DMS79 treated with DMSO at 0.1 percent for 48 hours (cell line): ENCODE measurements at places on chromosomes 11 and 22.

DNA sequence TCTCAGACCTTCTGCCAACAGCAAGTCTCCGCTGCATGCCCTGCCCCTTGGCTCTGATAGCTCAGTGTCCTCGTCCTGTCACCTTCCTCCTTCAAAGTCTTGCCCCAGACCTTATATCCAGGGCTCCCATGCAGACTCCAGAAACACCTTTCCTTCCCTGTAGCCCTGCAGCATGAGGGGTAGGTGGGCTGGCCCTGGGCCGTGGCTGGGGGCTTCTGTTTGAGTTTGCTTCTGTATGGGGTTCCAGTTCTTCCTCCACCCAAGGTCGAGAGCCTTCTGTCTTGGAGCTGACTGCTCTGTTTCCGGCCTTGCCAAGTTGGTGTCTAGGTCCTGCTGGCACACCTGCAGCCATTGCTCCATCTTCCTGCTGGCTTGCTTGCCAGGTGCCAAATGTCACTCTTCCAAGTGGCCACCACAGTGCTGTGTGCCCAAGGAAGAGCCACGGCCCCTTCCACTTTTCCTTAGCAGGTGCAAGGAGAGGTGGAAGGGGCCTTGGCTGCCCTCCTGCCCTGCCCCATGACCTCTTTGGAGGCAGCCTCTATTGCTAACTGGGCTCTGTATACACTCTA lies 74.8 kb upstream of the NECTIN1 start:
- DNase-seq, result no peak

- no peak for DNase-seq
Observed at GRCh38 chr11:113722221-113722620, 16.1 kb upstream of the TMPRSS5 start.

DNA sequence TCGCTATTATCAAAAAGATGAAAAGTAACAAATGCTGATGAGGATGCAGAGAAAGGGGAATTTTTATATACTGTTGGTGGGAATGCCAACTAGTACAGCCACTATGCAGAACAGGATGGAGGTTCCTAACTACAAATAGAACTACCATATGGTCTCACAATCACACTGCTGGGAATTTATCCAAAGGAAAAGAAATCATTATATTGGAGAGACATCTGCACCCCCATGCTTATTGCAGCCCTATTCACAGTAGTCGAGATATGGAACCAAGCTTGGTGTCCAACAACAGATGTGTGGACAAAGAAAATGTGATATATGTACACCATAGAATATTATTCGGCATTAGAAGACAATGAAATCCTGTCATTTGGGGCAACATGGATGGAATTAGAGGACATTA lies 19.6 kb upstream of the POU2AF2 start:
- no peak for DNase-seq

DNA sequence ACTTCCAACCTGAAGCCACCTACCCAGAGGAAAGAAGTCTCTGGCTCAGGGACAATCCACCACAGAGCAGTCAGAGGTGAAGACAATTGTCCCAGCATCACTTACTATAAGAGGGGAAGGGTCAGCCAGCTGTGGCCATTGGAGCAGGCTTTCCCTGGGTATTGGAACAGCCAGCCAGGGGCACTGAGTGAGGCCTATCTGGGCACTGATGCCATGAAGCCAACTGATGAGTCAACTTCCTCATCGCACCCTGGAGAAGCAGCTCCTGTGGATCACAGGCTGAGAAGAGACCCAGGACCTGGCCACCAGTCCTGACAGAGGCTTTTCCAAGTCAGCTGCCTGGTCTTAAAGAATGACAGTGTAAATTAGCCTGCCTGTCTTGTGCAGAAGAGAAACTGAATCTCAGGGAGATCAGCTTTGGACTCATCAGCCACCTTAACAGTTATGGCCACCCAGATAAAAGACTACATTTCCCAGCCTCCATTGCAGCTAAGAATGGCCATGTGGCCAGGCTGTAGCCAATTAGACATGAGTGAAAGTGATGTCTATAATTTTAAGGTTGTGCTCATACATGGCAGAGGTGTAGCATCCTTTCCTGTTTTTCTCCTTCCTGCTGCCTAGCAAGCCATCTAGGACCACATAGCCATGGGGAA lies 19.0 kb downstream of the CHST1 start:
- no peak for DNase-seq
